ENCODE measurements at places on chromosomes 5 and 9.

GRCh38 chr5:14449052-14449661 is 132.4 kb upstream of the OTULINL start:
- no peak for DNase-seq

DNA sequence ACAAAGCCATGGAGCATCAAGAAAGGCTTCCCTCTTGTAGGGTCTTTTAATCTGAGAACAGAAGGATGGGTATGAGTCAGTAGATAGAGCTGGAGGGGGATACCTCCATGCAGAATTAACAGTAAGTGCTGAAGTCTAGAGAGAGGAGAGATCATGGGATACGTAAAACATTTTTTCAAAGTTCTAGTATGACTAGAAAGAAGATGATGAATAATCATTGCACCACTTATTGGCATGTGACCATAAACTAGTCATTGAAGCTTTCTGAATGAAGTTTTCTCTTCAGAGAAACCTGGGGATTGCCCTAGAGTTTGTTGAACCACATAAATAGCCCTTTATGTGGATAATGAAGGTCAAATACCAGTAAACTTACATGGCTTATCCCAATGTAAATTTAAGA is 48.6 kb upstream of the PTPRD start:
- no peak for DNase-seq

GRCh38 chr9:127059030-127059429 is 63.4 kb downstream of the ANGPTL2 start:
- no peak for DNase-seq

DNA sequence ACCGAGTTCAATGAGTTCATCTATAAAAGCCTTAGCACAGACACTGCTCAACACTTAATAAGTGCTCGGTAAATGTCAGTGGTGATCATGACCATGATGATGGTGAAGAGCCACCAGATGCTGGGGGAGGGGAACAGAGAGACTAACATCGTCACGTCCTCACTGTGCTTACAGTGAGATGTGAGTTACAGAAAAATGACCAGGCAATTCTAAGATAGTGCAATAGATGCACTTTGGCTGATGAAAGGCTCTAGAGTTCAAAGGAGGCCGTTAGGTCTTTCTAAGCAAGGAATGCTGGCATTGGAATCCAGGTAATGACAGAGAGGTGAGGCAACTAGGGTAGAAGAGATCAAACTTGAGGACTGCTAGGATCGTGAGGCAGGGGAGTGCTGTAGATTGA is 36.7 kb downstream of the ARL15 start:
- DNase-seq: no peak

- DNase-seq: no peak
These were observed 1.4 kb upstream of the CAMSAP1 start for GRCh38 chr9:135908754-135909204.

DNA sequence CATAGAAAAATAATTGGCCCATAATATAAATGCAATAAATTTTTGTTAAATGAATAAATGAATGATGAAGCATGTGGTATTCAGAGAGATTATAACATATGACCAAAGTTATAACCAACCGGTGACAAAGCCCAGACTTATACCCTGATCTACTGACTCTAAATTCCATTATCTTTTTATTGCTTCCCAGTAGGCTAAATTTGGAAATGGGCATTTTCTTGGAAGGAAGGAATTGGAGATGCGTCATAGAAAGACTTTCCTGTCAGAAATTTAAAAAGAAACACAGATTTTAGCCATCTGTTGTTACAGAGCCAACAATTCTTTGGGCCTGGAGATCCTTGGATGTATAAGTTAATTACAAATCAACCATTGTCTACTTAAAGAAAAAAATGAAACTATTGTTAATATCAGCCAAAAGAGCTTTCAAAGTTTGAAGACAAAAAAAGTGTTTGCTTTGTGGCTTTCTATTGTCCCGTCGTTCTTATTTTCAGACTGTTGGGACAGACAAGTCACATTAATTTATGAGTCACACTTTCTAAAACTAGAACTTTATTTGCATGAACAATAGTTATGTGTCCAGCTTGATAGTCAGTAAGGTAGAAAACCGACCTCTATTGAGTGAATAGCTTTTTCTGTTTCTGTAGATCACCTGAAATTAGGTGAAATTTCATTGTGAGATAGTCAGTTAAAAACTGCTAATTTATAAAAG is 428.7 kb downstream of the GABRG2 start:
- DNase-seq: no peak

GRCh38 chr9:72807765-72808445 is 144.9 kb downstream of the ALDH1A1 start:
- DNase-seq: no peak

DNA sequence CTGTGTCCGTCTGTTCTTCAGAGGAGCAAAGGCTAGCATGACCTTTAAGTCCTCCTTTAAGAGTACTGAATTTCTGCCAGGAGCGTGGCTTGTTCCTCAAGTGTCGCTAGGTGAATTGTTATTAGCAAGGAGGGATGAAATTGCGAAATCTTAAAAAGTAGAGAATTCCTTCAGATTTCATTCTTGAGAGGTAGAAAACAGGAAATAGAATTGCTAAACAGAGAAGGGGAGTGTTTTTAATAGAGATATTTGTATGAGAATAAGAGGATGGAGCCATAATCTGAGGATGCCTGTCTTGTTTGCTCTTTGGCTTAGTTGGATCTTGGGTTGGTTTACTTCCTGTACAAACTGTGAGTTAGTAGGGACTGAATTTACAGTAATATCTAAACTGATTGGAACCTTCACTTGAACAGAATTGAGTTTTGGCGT is 39.2 kb downstream of the EXOSC2 start:
- no peak for DNase-seq
